Renal pelvis (tissue), 12 donors: ENCODE measurements at places on chromosomes 12 and 14. TPM values are rescaled to one million over a fixed set of nuclear protein-coding genes. Genes with fewer than 3 reads are reported as not detected.
A peak's percentile ranks its signal among the peaks of the same experiment; 100 is the strongest.

DNA sequence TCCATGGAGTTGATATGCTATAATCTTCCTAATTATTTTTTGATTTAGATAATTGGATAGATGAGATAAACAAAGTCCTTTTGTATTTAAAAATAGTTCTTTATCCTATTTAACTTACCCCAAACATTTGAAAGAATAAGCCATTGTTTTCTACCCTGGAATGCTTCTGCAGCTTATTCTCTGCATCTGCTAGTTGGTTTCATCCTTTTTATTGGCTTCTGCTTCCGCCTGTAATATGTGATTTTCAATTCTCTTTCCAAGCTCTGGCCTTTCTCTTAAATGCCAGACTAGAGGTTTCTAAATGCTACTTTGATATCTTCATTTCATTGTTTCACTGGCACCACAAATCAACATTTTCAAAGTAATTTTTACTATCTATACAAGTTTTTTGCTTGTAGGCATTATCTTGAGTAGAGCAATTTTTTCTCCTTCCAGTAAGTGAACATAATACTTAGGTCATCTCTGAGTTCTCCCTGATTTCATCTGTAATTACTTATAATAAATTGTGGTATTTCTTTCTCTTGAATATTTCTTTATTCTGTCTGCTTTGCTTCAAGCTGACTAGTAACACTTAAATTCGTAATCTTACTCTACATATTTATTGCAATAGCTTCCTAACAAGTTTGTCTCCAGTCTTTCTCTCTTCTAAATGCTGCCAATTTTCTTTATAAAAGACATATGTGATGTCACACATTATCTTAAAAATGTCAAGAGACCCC lies 958.4 kb downstream of the SLC6A15 start:
- DNase-seq: peak; percentile 19

The ACRBP gene
- 8.0 TPM for polyA plus RNA-seq

DNA sequence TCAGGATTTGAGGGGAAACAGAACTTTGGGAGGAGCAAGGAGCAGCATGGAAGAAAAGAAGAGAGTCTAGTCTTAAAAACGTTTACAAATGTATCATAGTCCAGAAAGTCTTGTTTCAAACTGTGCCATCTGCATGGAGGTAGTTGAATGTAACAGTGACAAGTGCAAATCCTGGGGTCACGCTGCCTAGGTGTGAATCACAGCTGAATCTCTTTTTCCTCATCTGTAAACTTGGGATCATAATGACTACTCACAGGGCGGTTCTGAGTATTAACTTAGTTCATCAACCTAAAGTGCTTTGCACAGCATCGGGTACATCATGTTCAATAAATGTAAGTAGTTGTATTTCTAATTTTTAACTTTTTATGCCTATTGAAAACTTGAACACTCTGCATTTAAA lies 208.5 kb downstream of the CHST11 start:
- no peak for DNase-seq

The SMIM41 gene
- polyA plus RNA-seq: 0.61 TPM

DNA sequence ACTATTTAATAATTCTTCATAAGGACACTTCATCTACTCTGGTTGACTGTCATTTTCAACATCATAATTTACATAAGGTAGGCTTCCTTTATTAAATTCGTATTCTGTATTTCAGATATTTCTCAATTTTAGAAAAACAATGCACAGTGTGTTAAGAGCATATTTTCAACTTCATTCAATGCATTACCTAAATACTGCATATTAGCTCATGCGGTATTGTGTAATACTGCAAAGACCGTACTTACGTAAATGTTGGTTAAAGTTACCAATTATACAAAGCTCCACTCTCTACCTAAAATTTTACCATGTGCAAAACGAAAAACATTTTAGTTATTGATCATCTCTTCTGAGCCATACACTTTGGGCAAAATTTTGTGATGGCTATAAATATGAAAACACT lies 62.8 kb downstream of the EXOC5 start:
- DNase-seq: no peak

GRCh38 chr12:81015510-81015909 lies 62.4 kb upstream of the ACSS3 start:
- no peak for DNase-seq

- no peak for DNase-seq
These were observed 4.8 kb downstream of the TNFAIP2 start for GRCh38 chr14:103127861-103128598.

The APOF gene
- polyA plus RNA-seq: 0.11 TPM

GRCh38 chr12:86860776-86861175 lies 604.6 kb upstream of the MGAT4C start:
- no peak for DNase-seq

The LPCAT3 gene
- polyA plus RNA-seq: 56.5 TPM

GRCh38 chr14:58769771-58770170 lies 132.0 kb downstream of the DACT1 start:
- no peak for DNase-seq

GRCh38 chr14:30798961-30799360 lies 75.4 kb upstream of the COCH start:
- DNase-seq: no peak

The SOX5 gene
- 5.5 TPM for polyA plus RNA-seq

The EPYC gene
- not detected for polyA plus RNA-seq

- DNase-seq: no peak
These were observed 42.5 kb downstream of the SPRING1 start for GRCh38 chr12:116695464-116695725.

DNA sequence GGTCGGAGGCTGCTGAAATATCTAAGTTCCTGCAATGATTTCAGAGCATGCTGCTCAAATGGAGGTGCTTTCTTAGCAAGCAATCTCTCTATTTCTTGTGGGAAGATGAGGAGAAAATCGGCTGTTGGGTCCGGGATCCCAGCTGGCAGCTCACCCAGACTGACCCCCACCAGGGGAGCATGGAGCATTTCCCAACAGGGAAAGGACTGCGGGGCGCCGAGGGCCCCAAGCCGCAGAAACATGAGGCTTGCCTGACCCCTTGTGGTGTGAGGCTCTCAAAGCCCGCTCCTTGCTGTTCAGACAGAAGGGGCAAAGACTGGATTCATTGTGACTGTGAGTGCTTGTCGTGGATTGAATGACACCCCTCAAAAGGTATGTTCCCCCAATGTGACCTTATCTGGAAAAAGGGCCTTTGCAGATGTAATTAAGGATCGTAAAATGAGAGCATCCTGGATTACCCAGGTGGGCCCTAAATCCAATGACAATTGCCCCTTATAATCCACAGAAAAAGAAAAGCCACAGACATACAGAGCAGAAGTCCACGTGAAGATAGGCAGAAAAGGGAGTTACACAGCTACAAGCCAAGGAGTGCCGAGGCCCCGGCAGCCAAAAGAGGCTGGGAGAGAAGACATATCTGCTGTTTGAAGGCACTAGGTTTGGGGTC lies 116.3 kb upstream of the VASH1 start:
- DNase-seq: peak; percentile 22

- DNase-seq: no peak
These were observed 10.0 kb downstream of the NIN start for GRCh38 chr14:50820786-50821509.

DNA sequence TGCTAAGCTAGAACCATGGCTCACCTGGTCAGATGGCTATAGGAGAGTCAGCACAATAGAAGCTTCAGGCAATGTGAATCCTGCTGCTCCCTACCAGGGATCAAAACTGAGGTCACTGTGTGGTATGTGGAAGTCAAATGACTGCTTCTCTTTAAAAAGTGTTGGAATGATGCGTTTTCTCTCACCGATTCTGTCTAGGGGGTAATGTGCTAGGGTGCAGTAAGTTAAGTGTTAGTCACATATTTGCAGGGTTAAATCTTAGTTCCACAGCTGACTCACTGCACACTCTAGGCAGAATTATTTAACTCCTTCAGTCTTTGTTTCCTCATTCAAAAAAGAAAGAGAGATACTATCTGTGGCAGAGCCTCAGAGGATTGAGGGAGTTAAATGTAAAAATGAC lies 696.6 kb downstream of the DIO2 start:
- DNase-seq: peak; percentile 4

- DNase-seq: no peak
These were observed 875.7 kb upstream of the USP15 start for GRCh38 chr12:61384511-61384910.

GRCh38 chr14:68795597-68796417 lies 2.9 kb upstream of the ZFP36L1 start:
- DNase-seq: peak; percentile 83

The YLPM1 gene
- 94.0 TPM for polyA plus RNA-seq

The PTPRR gene
- 0.59 TPM for polyA plus RNA-seq

DNA sequence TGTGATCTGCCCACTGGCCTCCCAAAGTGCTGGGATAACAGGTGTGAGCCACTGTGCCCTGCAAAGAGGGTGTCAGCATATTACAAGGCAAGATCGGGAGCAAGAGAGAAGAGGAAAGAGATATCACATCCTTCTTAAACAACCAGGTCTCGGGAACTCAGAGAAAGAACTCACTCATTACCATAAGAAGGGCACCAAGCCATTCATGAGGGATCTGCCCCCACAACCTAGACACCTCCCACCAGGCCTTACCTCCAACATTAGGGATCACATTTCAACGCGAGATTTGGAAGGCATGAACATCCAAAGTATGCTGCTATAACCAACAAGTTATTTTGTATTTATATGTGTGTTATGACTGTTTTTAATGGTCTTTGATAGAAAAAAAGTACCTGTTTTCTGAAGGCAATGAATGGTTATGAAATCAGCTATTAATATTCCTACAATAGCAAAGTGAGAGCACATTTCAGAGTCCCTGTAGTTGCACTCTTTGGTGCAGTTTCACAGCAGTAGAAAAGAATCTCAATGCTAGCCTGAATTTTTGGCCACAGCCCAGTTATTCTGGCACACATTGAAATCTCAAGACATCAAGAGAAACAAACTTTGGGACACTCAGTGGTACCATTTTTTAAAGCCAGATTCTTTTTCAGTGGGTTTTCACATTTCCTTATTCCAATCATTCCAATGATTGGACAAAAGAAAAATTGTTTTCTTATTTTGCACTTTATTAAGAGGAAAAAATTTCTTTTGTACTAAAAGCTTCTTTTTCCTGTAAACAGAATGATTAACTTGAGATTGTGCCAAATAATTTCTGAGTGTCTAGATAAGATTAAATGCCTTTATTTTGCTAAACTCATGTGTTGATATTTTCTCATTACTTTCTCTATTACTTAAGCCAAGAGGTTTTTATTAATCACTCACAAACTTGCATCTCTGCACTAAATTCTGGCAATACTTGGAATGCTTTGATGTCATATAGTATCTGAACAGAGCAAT lies 582.6 kb upstream of the ATP2B1 start:
- peak; percentile 11 for DNase-seq

DNA sequence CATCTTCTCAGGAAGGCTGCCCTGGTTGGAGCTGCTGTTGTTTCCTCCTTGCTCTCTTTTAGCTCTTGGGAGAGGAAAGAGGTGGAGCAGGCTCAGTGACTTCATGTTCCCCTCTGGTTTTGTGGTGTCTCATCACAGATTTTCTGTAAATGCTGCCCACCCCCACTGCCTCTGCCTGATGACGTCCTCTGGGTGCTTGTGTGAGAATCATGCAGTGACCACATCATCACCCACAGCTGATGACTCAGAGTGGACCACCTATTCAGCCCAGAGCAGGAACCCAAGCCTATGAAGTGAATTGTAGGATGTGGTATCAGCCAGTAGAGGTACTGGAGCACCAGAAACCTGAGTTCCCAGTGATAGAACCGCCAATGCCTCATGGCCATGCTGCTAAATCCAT lies at the start of gene GZMB:
Gene GZMB (minus strand): TSS at position 33 of the 400 bp plus-strand sequence. CDS start 30 bp downstream, at position 3.
- DNase-seq: no peak

DNA sequence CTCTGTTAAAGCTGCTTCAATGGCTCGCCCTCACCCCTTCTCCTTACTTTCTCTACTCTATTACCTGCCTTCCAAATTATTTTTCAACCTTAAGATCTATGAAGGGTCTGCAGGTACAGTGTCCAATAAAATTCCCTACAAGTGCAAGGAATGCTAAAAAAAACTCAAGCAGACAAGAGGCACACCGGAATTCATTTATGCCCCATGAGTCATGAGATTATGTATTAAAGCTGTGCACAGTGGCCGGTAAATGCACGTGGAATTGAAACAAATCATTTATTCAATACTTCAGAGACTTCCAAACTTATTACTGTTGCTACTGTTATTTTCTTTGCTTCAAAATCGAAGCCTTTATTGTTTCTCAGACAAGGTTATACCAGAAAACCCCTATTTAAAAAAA lies 68.4 kb downstream of the ST8SIA1 start:
- DNase-seq: no peak

The COX8C gene
- polyA plus RNA-seq: 0.43 TPM

- DNase-seq: no peak
These were observed 31.3 kb upstream of the ATF1 start for GRCh38 chr12:50732591-50732990.

DNA sequence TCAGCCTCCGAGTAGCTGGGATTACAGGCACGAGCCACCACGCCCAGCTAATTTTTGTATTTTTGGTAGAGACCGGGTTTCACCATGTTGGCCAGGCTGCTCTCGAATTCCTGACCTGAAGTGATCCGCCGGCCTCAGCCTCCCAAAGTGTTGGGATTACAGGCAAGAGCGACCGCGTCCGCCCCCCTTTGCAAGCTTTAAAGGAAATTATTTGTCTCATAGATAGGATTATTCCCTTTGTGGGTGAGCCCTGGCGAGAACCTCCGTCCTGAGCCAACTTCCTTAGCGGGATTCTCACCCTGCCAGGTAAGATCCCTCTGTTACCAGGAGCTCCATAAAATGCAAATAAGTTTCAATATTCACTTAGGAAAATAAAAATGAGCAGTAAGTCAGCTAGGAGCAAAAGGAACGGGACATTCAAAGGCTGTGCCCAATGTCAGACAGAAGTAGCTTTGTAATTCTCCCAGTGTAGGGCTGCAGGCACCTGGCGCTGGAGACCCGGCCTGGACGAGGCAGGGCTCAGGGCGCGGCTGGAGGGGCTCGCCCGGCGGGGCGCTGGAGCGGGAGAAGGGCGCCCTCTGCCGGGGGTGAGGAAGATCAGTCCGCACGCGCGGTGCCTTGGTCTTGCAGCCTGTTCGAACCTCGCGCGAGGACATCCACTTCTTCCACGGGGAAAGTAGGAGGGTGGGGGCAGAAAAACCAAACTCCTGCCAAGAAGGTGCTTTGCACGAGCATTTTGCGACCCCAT lies 47.2 kb upstream of the PLXNC1 start:
- DNase-seq: peak; percentile 73

The IAPP gene
- not detected for polyA plus RNA-seq

The KLRC1 gene
- 0.78 TPM for polyA plus RNA-seq

GRCh38 chr12:65631621-65632111 lies 192.6 kb upstream of the HMGA2 start:
- DNase-seq: no peak

GRCh38 chr14:89269404-89269803 lies 147.6 kb downstream of the FOXN3 start:
- DNase-seq: no peak

The RIMBP2 gene
- 23.9 TPM for polyA plus RNA-seq

The LHX5 gene
- polyA plus RNA-seq: not detected

- no peak for DNase-seq
These were observed 59.6 kb downstream of the NELL2 start for GRCh38 chr12:44816446-44817017.

DNA sequence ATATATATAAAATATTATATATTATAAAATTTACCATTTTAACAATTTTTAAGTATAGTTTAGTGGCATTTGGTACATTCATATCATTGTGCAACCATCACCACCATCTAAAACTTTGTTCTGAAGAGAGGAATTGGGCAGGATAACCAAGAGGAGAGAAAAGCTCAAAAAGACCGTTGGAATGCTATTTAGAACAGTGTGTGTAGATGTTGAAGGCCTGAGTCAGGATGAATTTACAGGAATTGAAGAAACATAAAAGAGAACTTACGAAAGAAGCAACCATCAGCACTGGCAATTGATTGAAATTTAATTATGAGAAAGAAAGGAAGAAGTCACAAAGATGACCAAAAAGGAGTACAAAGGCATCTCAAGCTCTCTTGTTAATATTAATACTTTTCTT lies 196.9 kb upstream of the PWP1 start:
- no peak for DNase-seq

The ANKRD33 gene
- polyA plus RNA-seq: 0.73 TPM

The ATP5MC2 gene
- polyA plus RNA-seq: 599 TPM
